NCI-H748 treated with DMSO at 0.1 percent for 48 hours (cell line): ENCODE measurements at places on chromosomes 6 and 20.
A peak's percentile ranks its signal among the peaks of the same experiment; 100 is the strongest.

GRCh38 chr6:134287859-134288537 lies 29.9 kb downstream of the SGK1 start:
- no peak for DNase-seq

GRCh38 chr6:40376113-40376650 lies 211.0 kb downstream of the LRFN2 start:
- DNase-seq: peak; percentile 72

DNA sequence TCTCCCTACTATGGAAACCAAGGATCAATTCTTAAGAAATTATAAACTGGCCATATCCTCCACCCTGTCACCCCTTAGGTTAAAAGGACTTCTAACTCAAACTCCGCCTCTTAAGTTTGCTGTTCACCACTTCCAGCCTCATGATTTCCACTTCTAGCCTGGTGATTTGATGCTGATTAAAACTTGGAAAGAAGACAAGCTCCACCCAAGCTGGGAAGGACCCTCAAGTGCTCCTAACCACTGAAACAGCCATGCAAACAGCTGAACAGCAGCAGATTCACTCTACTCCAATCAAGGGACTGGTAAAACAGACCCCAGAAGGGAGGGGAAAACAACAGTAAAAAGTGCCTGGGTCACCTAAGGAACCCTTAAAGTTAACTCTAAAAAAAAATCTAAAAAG lies 10.3 kb downstream of the LCA5 start:
- no peak for DNase-seq

DNA sequence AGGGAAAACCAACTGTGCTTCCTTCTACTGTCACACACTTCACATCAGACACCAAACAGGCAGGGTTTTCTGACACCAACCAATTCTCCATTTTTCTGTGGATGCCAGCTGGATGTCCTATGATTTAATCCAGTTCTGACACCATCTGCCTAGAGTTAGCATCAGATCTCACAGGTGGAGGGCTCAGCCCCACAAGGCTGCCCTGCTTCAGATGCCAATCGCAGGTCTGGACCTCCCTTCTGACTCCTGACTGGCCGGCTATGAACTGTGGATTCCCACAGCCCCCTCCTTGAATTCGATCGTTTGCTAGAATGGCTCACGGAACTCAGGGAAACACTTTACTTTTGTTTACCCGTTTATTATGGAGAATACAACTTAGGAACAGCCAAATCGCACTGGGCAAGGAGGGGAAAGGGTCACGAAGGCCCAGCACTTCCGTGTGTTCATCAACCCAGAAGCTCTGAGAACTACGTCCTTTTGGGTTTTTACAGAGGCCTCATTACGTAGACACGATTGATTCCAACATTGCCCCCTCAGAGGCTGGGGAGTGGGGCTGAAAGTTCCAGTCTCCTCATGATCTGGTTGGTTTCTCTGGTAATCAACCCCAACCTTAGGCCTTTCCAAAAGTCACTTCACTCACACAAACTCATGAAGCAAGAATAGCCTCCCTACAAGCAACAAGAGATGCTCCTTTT lies 25.4 kb upstream of the MAS1 start:
- DNase-seq: no peak

- no peak for DNase-seq
Observed at GRCh38 chr6:15621203-15622044, 41.4 kb downstream of the DTNBP1 start.

DNA sequence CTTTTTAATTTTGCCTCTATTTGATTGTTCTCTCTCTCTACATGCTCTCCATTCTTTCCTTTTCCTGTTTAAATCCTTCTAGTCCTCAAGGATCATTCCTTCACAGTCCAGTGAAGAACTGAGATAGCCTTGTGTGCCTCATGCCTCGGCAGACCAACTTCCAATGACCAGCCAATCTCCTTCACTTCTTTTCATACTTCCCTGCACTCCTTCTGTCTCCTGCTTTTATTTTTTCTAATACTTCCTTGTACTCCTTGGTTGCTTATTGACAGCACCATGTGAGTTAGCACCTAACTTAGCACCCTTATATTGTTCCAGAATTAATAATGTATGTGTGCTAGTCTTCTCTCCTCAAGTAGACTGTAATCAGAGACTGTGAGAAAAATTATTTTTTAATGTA lies 246.8 kb downstream of the ADGRG6 start:
- DNase-seq: no peak

GRCh38 chr6:37874726-37875125 lies 55.2 kb downstream of the ZFAND3 start:
- DNase-seq: no peak

- DNase-seq: no peak
Observed at GRCh38 chr20:9523636-9524035, 9.2 kb downstream of the LAMP5 start.

GRCh38 chr6:125866433-125866832 lies 75.7 kb downstream of the NCOA7 start:
- no peak for DNase-seq

DNA sequence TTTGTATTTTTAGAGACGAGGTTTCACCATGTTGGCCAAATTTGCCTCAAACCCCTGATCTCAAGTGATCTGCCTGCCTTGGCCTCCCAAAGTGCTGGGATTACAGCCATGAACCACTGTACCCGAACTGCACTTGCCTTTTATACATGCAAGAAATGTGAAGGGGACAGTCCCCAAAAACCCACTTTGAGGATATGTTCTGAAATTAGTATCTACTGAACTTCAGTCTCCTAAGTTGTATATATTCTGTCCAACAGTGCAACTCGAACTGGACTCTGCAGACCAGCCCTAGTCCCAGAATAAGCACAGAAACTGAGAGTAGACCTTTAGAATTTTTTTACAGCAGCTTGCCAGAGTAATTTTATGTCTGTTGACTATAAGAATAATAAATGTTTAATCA lies 28.5 kb downstream of the BACH2 start:
- DNase-seq: no peak

DNA sequence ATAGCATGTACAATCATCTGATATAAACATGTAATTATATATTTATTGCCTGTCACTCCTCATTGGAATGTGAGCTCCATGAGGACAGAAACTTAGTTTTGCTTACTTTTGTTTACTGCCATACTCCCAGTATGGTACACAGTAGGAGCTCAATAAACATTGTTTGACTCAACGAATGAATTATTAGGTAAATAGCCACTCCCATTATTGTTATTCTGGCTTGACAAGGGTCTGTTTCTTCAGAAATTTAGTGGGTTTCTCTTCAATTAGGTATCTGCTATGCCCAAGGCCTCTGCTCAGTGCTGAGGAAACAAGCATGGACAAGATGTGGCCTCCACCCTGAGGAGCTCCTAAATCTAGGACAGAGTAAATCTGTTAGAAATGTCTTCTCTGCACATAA lies 6.3 kb downstream of the BCL2L1 start:
- DNase-seq: no peak
